ENCODE measurements at places on chromosomes 1 and 21. TPM values are rescaled to one million over a fixed set of nuclear protein-coding genes. Genes with fewer than 3 reads are reported as not detected.

Gene ANGPTL7
- total RNA-seq, result 0.17 TPM

Gene SPRR2A
- not detected for total RNA-seq

Gene FCRL5
- 2.5 TPM for total RNA-seq

Gene KMO
- total RNA-seq, result 19.9 TPM

Gene OR6N1
- 0.57 TPM for total RNA-seq

Gene HAO2
- 1.0 TPM for total RNA-seq

Gene DPM3
- total RNA-seq, result 25.1 TPM

Gene LCE3D
- not detected for total RNA-seq

Gene CNIH3
- 3.7 TPM for total RNA-seq
